ENCODE measurements at places on chromosomes 16 and 17.

- DNase-seq, result no peak
These were observed 240.1 kb downstream of the MSI2 start for GRCh38 chr17:57496382-57496781.

- DNase-seq, result no peak
These were observed 36.0 kb upstream of the RBFOX3 start for GRCh38 chr17:79646721-79647455.

DNA sequence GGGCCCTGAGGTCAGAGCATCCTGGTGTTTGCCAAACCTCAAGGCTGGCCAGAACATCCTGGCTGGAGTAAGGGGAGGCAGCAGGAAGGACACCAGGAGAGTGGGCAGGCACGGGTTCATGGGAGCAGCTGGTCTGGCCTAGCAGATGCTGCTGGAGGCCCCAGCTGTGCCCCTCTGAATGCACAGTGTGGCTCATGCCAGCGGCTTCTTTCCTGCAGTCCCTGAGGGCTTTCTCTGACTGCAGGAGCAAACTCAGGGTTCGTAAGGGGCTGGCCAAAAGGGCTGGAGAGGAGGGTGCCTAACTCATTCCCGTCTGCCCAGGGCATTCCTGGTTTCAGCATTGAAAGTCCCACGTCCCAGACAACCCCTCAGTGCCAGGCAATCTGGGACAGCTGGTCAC, 78.7 kb downstream of the ZDHHC7 start:
- no peak for DNase-seq

GRCh38 chr16:11780991-11781680, 15.9 kb downstream of the ZC3H7A start:
- no peak for DNase-seq

DNA sequence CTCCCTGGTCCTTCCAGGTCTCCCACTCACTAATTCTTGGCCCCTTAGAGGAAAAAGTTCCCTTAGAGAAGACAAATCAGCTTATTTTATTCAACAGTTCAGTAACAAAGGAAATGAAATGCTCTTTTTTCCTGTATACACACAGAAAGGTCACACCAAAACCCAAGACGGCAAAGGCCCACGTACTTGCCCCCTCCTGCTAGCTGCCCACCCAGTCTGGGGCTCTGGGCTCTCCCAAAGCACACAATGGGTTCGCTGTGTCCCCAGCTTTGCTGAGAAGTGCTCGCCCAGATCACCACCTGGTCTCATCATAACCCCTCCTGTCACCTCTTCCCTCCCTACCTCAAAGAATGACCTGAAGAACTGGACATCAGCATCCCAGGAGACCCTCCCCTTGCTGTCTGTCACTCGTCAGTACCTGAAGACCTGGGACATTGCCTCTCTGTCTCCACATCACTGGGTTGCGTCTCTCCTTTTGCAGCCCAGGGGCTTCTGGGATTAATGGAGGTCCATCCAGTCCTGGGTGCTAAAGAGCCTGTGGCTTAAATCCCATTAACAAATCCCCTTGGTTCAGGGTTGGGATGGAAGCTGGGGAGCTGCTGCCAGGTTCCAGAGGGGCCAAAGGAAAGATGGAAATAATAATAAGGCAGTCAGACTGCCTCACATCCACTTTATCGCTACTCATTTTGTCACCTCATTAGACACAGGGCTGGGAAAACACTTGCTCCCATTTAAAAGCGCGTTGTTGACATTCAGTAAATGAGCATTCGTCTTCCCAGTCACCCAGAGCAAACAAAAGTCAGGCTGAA, 3.3 kb downstream of the SLC6A4 start:
- no peak for DNase-seq

DNA sequence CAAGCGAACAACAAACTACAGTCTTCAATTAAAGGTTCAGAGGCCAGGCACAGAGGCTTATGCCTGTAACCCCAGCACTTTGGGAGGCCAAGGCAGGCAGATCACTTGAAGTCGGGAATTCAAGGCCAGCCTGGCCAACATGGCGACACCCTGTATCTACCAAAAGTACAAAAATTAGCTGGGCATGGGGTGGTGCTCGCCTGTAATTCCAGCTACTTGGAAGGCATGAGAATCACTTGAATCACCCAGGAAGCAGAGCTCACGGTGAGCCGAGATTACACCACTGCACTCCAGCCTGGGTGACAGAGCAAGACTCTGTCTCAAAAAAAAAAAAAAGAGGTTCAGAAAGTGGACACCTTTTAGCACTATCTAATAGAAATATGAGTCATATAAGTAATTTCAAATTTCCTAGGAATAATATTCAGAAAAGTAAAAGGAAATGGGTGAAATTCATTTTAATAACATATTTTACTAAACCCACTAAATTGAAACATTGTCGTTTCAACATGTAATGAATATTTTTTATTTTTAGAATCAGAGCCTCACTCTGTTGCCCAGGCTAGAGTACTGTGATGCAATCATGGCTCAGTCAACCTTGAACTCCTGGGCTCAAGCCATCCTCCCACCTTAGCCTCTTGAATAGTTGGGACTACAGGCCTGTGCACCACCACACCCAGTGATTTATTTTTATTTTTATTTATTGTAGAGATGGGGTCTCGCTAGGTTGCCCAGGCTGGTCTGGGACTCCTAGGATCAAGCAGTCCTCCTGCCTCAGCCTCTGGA, 15.2 kb upstream of the MARCHF10 start:
- DNase-seq, result no peak

- no peak for DNase-seq
These were observed 1.4 kb downstream of the ZNF668 start for GRCh38 chr16:31072540-31073141.

DNA sequence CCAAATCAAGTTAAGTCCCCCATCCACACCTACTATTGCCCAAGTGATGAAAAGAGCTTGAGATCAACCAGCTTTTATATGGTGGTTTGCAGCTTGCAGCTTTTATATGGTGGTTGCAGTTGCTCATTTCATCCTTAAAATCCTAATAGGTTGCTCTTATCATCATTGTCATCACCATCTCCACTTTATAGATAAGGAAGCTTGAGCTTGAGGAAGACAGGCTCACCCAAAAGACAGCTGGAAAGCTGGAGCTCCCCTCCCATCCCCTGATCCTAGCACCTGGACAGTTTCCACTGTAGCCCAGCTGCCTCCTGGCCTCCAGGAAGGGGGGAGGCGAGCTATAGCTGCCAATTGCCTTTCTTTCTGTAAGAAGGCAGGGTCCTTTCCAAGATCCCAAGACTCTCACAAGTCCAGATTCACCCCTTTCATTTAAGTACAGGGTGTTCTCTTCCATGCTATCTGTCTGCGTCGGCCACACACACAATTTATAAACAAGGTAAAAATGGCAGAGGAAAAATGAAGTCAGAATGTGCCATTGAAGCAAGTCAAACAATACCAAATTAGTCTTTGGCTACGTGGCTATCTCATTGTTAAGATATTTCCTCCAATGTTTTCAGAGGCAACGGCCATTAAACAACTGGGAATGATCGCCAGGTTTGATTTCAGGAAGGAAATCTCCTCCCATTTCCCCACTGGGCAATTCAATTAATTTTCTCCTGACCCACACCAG, 63.3 kb downstream of the PECAM1 start:
- DNase-seq, result no peak

DNA sequence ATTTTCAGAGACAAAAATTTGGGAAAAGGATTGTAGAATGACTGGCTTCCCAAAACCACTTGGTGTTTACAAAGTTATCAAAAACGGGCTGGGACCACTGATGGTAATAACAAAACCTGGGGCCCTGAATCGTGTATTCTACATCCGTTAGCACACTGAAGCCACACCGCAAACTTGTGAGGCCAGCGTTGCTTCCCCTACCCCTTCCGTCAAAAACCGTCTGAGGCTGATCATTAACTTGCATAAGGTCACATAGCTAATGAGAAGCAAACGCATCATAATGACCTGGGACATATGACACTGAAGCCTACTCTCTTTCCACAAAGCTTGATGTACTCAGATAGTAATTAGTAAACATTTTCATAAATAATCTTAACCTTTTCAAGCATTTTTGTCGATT, 704.3 kb downstream of the MAF start:
- no peak for DNase-seq

DNA sequence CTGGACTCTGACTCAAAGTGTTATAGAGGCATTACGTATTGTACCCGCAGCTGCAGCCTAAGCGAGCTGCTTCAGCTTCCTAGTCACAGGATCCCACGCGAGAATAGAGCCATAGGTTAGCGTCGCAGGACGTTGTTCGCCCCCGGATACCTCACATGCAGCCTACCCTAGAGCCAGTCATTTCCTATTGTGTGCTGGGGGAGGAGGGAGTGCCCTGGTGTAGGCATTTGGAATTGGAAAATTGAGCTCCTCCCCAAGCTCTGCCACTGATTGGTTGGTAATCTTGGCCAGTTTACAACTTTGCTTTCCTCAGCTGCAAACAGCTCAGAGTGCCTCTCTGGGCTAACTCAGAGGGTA, 530 bp downstream of the NAA60 start:
- no peak for DNase-seq

DNA sequence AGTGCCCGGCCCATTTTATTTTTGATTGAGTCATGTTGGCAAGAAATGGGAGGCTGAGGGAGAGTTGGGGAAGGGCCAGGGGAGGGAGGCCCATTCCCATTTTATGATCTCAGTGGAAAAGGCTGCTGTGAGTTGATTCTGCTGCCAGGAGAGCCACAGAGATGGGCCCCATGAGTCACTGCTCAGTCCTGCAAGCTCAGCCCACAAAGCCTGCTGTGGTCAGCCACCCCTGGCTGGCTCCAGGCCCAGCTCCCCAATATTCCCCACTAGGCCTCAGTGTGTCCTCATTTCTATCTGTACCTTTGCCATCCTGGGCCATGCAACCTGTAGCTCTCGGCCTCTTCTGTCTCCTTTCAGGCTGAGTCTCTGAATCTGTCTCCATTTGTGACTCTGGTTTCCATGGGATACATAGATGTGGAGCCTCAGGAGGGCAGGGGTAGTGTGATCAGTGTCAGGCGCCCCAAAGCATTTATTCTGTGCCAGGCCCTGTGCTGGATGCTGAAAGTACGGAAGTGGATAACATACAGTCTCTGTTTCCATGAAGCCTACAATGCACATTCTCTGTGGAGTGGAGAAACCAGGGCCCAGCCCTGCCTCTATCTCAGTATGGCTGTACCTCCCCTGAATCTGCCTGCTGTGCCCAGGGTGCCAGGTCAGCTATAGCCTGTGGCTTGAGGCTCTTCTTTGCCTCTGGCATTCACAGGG, 1.9 kb upstream of the PLEKHG4 start:
- no peak for DNase-seq

GRCh38 chr17:9115214-9116191, 94.2 kb downstream of the NTN1 start:
- no peak for DNase-seq

GRCh38 chr16:76676356-76676755, 399.2 kb downstream of the CNTNAP4 start:
- no peak for DNase-seq

DNA sequence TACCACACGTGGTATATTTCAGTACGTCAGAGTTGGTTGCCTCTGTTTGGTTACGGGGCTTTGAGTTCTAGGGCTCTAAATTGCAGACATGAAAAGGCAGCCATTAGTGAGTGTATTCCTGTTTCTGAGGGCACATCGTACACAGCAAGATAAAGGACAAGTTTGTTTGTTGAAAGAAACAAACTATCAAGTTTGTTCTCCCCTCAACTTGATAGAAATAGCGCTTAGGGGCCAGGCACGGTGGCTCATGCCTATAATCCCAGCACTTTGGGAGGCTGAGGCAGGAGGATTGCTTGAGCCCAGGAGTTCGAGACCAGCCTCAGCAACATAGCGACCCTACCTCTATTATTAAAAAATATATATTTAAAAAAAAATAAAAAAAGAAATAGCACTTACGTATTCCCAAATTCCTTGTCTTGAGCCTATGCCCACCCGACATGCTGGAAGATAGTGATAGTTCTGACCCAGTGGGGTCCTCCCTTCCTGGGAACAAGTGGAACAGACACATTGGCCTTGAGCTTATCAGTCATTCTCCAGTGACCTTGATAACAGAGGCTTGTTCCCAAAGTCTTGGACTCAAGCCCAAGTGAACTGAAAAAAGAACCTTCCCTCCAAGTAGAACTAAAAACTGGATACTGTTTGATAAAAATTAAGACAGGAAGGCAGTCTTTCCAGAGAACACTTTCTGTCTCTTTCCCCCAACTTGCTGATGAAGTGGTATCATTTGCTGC, 139.9 kb upstream of the CACNG3 start:
- DNase-seq, result no peak

- no peak for DNase-seq
These were observed 59.1 kb upstream of the CCL2 start for GRCh38 chr17:34195987-34196386.

- DNase-seq, result no peak
These were observed 17.5 kb downstream of the NOS2 start for GRCh38 chr17:27782791-27783206.

- no peak for DNase-seq
These were observed 55.7 kb upstream of the MRTFB start for GRCh38 chr16:14015461-14015860.

DNA sequence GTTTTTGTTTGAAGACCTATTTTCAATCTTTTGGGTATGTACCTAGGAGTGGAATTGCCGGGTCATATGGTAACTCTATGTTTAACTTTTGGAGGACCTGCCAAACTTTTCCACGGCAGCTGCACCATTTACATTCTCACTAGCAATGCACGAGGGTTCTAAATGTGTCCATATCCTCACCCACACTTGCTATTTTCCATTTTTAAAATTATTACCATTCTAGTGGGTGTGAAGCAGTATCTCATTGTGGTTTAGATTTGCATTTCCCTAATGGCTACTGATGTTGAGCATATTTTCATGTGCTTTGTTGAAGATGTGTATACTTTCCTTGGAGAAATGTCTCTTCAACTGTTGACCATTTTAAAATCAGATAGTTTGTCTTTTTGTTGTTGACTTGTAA, 60.3 kb upstream of the HAPSTR1 start:
- DNase-seq, result no peak

DNA sequence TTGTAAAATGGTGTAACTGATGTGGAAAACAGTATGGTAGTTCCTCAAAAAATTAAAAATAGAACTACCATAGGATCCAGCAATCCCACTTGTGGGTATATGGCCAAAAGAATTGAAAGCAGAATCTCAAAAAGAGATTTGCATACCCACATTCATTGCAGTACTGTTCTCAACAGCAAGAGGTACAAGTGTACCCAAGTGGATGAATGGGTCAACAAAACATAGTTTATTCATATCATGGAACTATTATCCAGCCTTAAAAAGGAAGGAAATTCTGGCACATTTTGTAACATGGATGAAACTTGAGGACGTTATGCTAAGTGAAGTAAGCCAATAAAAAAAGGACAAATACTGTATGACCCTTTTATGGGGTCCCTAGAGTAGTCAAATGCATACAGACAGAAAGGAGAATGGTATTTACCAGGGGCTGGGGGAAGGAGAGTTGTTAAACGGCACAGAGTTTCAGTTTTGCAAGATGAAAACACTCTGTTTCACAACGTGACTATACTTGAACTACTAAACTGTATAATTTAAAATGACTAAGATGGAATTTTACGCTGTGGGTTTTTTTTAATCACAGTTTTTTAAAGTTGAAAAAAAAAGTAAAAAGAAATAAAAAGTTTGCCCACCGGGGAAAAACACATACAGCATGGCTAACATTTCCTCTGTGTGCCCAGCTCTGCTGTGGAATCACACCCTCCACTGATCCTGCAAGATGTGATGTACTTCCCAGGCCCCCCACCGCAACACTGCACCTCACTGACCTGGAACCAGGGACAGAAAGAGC, 6.1 kb downstream of the TVP23A start:
- DNase-seq, result no peak

GRCh38 chr16:84109598-84110335, 7.0 kb downstream of the MBTPS1 start:
- no peak for DNase-seq

GRCh38 chr17:35423761-35424160, 8.5 kb downstream of the SLFN12 start:
- DNase-seq, result no peak
